ENCODE measurements at places on chromosomes 5 and 9.

DNA sequence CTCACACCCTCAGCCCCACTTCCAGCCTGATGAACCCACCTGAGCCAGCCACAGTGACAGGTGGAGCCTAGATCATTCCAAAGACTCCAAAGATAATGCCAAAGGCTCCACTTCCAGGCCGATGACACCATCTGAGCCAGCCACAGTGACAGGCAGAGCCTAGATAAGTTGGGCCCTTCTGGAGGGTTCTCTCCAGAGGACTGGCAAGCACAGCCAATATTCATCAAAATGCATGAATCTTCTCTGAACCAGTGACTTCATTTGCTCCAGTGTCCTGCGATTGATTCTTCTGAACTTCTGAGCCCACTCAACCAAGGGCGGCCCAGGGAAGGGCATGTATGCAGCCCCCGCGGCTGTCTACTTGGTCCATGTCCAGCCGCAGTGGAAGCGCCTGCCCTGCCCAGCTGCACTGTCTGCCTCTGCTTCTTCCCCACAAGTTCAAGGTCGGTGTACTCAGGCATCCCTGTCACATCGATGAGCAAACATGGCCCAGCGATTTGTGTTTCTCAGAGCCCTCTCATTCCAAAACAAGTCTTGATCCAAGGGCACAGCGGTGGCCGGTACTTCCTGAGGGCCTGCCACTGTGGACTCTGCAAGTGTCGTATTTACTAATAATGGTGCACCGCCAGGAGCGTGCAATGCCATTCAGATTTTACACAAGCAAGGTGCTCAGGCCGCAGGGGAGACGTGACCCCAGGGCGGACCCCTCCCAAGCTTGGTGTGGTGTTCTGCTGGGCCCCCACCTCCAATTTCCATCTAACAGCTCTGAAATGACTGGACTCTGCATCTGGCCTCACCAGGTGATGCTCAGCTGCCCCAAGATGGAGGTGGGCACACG, 107.0 kb downstream of the VAV2 start:
- no peak for DNase-seq

- no peak for DNase-seq
These were observed 28.6 kb downstream of the PSIP1 start for GRCh38 chr9:15482146-15482545.

DNA sequence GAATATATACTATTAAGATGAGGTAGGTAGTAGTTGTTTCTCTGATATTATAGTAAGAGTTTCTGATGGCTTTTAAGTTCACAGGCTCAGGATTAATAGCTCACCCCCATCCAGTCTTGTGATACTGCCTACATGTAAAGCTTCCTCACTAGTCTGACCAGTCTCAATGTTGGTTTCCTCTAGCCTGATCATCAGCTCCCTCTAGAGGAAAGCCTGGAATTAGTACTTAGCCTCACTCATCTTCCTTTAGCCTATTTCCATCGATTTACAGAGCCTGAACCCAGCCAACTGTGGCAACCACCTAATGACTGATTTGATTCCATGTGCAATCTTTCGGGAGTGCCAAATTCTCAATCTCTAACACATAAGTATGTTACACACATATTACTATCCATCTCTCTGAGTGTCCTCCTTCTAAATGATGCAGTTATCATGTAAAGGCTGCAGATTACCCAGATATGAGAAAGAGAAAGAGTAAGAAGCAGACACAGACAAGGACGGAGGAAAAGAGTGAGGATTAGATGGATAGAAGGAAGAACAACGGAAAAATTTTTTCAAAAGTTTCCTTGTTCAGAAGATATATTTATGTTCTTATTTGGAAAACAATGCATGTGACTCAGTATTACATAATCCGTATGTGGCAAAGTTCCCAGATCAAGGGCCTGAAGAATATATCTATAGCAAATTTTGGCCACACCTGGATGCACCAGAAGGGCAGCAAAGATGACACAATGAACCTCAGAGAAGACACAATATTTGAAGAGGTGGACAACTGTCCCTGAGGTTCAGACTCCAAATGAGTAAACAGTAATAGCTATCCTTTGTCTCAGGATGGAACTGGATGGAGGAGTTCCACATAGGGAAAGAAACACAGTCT, 333.7 kb downstream of the ELAVL2 start:
- DNase-seq: no peak

DNA sequence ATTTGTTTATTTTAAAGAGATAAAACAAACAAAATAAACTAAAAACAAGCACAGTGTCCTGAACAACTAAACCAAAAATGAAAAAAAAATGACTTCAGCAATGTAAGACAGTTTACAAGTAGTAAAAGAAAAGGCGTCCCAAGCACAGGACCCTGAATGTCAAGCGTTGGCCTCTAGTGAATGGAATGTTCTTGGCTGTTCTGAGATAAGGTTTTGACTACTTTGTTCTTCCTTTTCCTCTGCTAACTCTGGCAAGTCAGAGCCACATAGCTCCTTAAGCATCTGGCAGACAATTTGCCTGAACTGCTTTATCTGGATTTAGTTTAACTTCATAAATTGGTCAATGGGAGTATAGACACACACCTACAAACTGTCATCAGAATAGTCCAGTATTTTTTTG, 655.2 kb downstream of the ANXA1 start:
- no peak for DNase-seq

DNA sequence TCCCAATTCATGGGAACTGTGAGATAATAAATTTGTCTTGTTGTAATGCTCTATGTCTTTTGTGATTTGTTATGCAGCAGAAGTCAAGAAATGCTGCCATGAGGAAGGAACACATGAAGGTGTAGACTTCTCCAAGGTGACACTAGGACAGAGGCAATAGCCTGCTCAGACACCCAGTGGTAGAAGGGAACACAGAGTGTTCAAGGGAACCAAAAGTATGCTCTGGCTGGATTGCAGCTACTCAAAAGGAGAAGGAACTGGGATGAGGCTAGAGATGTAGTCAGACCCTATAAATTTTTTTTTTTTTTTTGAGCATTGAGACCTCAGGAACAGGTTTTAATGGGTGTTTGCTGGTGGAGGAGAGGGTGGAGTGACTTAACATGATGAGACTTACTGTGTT, 232.5 kb downstream of the PARP8 start:
- DNase-seq: no peak

DNA sequence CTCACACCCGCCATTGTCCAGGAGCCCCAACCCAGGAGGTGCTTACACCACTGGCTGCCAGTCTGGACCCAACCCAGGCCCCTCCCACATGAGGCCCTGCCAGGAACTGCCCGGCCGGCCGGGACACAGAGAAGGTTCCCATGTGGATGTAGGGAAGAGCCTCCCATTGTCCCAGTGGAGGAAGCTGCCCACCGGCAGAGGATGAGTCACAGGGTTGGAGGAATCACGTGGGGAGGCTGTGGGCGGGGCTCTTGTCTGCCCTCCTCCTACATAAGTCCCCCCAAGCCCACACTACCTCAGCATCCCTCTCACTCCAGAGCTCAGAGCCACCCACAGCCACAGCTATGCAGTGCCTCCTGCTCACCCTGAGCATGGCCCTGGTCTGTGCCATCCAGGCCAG, 26.1 kb downstream of the PAEP start:
- no peak for DNase-seq

- DNase-seq: no peak
These were observed 198.8 kb upstream of the EFNA5 start for GRCh38 chr5:107869438-107870115.

- no peak for DNase-seq
These were observed 89.9 kb downstream of the SIL1 start for GRCh38 chr5:139108063-139108824.

GRCh38 chr5:55509796-55510522, 24.8 kb downstream of the PLPP1 start:
- DNase-seq: no peak

DNA sequence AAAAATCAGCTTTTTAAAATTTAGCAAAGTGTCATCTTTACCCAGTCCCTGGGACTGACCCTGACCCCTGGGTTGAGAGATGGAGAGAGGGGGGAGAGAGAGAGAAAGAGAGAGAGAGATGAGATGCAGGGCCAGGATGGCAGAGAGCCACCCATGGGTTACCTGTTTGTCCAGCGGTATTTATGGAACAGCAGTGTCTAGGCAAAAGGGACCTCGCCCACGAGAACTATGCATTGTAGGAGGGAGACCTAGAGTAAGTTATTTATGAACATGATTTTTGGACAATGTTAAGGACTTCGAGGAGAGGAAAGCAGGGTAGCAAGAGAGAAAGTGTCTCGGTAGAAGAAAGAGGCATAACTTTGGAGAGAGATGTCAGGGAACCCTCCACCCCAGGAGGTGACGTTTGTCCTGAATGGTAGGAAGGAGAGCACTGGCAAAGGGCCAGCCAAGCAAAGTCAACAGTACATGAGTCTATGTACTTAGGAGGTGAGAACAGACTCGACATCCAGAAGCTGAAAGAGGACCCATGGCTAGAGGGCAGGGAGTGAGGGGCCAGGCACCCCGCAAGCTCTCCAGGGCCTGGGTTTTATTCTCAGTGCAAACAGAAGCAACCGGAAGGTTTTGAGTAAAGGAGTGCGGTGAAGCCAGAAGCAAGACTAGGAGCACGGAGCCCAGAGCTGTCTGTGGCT, 30.5 kb upstream of the MSX2 start:
- DNase-seq: no peak

GRCh38 chr5:168810641-168811040, 231.5 kb upstream of the PANK3 start:
- DNase-seq: no peak

- no peak for DNase-seq
These were observed 659.0 kb downstream of the ANXA1 start for GRCh38 chr9:73810585-73811215.

GRCh38 chr5:155983954-155984353, 343.0 kb upstream of the SGCD start:
- DNase-seq: no peak

- DNase-seq: no peak
These were observed 81.8 kb downstream of the SEMA6A start for GRCh38 chr5:116492776-116493175.

DNA sequence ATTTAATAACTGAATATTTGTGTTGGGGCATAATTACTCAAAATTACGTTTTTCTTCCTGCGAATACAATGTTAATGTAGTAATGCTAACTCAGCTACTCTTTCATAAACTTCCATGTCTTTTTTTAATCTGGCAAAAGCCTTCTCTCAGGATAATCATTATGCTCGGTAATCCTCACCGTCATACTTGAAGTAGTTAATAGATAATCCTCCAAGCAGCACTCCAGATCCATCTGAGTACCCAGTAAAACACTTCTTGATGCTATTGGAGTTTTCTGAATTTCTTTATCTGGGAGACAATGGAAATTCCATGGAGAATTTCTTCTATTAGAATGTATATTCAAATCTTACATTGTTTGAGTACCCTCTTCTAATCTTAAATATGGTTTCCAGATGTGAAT, 34.3 kb downstream of the PARP8 start:
- DNase-seq: no peak

DNA sequence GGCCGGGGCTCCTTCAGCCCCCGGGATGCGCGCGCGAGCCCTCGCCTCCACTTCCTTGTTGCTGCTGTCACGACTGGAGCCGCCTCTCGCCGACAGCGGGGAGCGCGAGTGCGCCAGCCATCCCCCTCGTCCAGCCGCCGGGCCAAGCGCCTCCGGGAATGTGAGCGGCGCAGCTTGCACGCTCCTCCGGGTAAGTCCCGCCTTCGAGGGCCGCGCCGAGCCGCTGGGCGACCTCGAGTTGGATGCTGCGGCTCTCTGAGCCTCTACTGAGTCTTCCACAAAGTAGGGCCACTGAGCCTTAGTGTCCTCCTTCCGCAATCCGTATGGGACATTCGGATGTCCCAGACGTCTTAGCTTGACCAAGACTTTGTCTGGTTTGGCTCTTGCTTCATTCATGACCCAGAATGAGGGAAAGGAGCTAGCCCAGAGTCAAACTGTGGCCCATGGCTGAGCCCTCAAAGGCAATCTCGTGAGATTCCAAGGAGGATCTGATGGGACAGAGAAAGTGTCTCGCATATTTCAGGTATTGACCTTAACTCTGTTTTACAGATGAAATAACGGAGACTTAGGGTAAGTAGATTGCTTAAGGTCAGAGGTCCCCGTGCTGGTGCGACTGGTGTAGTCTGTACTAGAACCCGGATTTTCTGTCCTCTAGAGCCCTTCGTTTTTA, 586 bp downstream of the HMGXB3 start:
- peak; percentile 55 for DNase-seq

DNA sequence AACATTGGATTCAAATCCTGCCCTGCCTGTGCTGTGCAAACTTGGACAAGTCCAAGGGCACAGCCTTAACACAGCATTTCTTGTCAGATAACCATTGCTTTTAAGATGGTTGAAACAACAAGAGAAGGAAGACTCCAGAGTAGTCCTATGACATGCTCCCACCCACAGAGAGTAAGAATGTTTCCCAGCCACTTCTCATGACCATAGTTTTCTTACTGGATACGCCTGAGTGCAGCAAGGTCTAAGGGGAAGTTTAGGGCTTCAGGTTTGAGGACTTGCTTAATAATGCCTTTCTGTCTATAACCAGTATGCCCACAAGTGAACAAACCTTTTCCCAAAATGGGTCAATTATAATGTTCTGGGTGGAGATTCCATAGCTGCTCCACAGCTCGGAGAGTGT, 126.4 kb downstream of the SLF1 start:
- DNase-seq: no peak
